Cardiac muscle cell (in vitro differentiated cells and primary cell): ENCODE measurements at places on chromosomes 13 and 19.

GRCh38 chr19:17467471-17468301 is 2.6 kb upstream of the SLC27A1 start:
- no peak overlapping the region for H3K27ac ChIP-seq
- no peak overlapping the region for H3K4me3 ChIP-seq
- no peak for DNase-seq
- H3K4me1 ChIP-seq: peaks cover 11% of the 10 kb centered on the region
- H3K27me3 ChIP-seq: peaks cover 2% of the 10 kb centered on the region

GRCh38 chr13:37929308-37929707 is 59.7 kb upstream of the TRPC4 start:
- peaks cover 11% of the 10 kb centered on the region for H3K4me1 ChIP-seq
- H3K27ac ChIP-seq: no peak overlapping the region
- no peak overlapping the region for H3K4me3 ChIP-seq
- DNase-seq: no peak
- H3K36me3 ChIP-seq: no peaks in the 10 kb centered on the region
- no peaks in the 10 kb centered on the region for H3K27me3 ChIP-seq

- DNase-seq: no peak
- no peaks in the 10 kb centered on the region for H3K27me3 ChIP-seq
- no peaks in the 10 kb centered on the region for H3K36me3 ChIP-seq
- H3K4me3 ChIP-seq: no peak overlapping the region
- H3K4me1 ChIP-seq: no peaks in the 10 kb centered on the region
Observed at GRCh38 chr13:107347641-107348369, 779.9 kb upstream of the ARGLU1 start.

- no peaks in the 10 kb centered on the region for H3K27me3 ChIP-seq
- H3K4me3 ChIP-seq: no peak overlapping the region
- H3K4me1 ChIP-seq: no peaks in the 10 kb centered on the region
- no peaks in the 10 kb centered on the region for H3K36me3 ChIP-seq
- DNase-seq: no peak
Observed at GRCh38 chr13:80473695-80474094, 132.8 kb upstream of the SPRY2 start.

GRCh38 chr13:51737609-51738008 is 66.4 kb downstream of the DHRS12 start:
- H3K4me1 ChIP-seq: no peaks in the 10 kb centered on the region
- H3K27me3 ChIP-seq: no peaks in the 10 kb centered on the region
- no peak for DNase-seq
- no peaks in the 10 kb centered on the region for H3K36me3 ChIP-seq
- no peak overlapping the region for H3K27ac ChIP-seq
- no peak overlapping the region for H3K4me3 ChIP-seq

DNA sequence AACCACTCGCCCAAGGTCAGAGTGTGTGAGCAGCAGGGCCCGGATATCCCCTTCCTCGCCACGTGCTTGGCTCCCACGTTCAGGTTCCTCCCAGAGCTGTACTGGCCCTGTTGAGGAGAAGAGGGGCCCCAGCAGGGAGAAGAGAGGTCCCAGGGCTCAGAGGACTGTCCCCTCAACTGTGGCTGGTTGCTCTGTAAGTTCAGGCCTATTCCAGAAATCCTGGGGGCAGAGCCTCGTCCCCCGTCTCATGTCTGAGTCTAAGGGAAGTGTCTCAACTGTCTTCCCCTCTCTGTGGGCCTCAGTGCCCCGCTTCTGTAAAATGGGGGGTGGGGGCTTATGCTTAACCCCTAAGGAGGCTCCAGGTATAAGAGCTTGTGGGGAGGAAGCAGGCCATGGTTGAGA is 3.9 kb downstream of the PPP5C start:
- H3K36me3 ChIP-seq: peaks cover 8% of the 10 kb centered on the region
- no peak for DNase-seq
- H3K4me1 ChIP-seq: peaks cover 13% of the 10 kb centered on the region
- peak overlapping the region; percentile 46 for H3K27ac ChIP-seq

DNA sequence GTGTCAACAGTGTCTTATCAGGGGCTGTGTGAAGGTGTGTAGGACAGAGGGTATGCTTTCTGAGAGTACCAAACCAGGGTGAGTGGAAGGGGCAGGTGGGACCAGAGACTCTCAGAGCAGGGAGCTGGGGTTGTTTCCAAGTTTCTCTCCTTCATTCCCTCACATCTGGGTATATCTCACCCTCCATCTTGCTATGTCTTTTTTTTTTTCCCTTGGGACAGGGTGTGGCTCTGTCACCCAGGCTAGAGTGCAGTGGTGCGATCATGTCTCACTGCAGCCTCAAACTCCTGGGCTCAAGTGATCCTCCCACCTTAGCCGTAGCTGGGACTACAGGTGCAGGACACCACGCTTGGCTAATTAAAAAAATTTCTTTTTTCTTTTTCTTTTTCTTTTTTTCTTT is 10.6 kb downstream of the DAND5 start:
- H3K27ac ChIP-seq: no peak overlapping the region
- no peak for DNase-seq
- peaks cover 74% of the 10 kb centered on the region for H3K27me3 ChIP-seq
- no peak overlapping the region for H3K4me3 ChIP-seq

- no peaks in the 10 kb centered on the region for H3K4me1 ChIP-seq
- no peak overlapping the region for H3K27ac ChIP-seq
- no peak overlapping the region for H3K4me3 ChIP-seq
- no peaks in the 10 kb centered on the region for H3K27me3 ChIP-seq
Observed at GRCh38 chr19:43763473-43763939, 8.7 kb upstream of the SMG9 start.
